ENCODE measurements at places on chromosomes 2 and 18. TPM values are rescaled to one million over a fixed set of nuclear protein-coding genes. Genes with fewer than 3 reads are reported as not detected.

DNA sequence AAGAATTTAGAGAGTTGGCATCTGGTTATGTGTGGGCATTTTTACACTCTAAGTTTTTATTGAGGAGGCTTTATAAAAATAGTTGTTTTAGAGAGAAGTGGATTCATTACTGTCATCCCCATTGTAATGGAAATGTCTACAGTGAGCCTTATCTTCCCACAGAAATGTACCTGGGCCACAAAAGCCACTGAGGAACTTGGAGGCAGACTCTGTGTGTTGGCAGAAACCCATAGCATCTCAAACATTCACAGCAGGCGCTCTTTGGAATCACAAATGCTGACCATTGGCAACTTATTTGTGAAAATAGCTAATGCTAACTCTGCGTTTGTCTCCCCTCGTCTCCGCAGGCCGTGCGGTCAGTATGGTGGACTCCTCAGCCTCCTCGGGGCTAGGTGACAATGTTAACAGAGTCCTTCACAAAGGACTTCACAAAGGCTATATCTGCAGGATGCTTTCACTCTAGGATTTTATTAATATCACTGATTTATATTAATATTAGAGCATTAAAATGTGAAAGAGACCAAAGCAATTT is 689.1 kb upstream of the POU3F3 start:
- no peak for DNase-seq
- H3K4me1 ChIP-seq = no peaks in the 10 kb centered on the region
- no peaks in the 10 kb centered on the region for H3K36me3 ChIP-seq
- H3K27ac ChIP-seq = no peak overlapping the region
- no peaks in the 10 kb centered on the region for H3K27me3 ChIP-seq
- no peak overlapping the region for H3K4me3 ChIP-seq

DNA sequence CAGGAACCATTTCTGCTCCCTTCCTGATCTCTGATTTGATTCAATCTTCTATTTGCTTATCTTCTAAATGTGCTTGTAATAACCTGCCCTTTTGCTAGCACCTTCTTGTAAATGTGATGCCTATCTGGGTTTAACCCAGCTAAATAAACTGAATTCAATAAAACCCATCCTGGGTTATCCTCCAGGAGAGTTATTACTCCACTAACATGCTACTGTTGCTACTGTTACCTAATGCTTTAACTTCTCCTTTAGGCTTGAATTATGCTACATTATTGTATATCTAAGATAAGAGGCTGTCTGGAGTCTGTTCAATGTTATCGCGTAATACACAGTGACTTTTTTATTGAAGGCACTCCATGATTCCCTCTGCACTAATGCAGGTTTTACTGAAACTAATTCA is 206.5 kb upstream of the CTAGE1 start:
- H3K4me1 ChIP-seq = no peaks in the 10 kb centered on the region
- DNase-seq = no peak
- no peak overlapping the region for H3K27ac ChIP-seq
- H3K27me3 ChIP-seq = peaks cover 2% of the 10 kb centered on the region

- DNase-seq = no peak
- no peaks in the 10 kb centered on the region for H3K4me1 ChIP-seq
- no peak overlapping the region for H3K4me3 ChIP-seq
These were observed 1088.1 kb downstream of the TSN start for GRCh38 chr2:122843503-122843902.

DNA sequence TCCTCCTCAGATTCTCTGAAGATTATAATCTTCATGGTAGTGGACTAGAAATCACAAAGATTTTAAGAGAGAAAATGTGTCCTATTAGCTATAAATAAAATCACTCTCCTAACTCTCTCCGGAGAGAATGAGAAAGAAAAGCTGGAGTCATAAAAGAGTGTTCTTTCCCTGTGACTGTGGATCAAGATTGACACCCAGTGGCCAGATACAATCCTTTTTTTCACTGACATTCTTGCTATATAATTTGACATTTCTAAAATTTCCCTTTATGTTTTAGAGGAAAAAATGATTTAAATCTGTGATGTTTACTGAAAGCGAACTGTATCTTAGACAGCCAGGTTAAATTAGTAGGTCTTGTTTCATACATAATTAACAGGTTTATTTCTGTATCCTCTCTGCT is 35.4 kb upstream of the LRP2 start:
- no peaks in the 10 kb centered on the region for H3K4me1 ChIP-seq
- DNase-seq = no peak
- H3K36me3 ChIP-seq = no peaks in the 10 kb centered on the region
- H3K27ac ChIP-seq = no peak overlapping the region

The CRYGC gene
- not detected for polyA plus RNA-seq

The SPP2 gene
- polyA plus RNA-seq = not detected

The DUSP19 gene
- 0.53 TPM for polyA plus RNA-seq

DNA sequence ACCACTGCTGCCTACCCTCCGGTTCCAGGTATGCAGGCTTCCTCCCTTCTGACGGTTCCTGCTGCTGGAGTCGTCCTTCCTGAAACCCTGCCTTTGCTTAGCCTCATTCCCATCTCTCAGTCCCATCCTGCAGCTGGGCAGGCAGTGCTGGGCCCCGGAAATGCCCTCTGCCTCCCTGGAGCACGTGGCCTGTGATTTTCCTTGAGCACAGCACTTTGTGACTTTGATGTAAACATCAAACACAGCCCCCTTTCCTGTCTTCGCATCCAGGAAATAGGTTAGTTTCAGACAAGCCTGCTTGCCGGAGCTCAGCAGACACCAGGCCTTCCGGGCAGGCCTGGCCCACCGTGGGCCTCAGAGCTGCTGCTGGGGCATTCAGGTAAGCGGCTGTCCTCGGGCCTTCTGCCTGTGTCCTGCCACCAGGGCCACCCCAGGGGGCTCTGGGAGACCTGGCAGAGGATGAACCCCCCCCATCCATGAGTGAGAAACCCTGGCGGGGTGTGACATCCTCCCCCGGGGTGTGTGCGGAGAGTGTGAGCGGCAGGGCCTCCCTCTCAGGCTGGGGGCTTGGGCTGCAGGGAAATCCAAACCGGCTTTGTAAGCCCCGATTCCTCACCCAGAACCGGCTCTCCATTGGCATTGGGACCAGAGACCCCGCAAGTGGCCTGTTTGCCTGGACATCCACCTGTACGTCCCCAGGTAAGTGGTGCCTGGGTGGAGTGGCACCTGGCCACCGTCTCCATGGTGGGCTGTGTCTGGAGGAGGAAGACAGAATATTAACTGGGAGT is at the start of gene ZAP70:
Gene ZAP70 (plus strand): TSS at position 281 of the 788 bp plus-strand sequence. CDS start 10,461 bp downstream, outside the sequence.
- DNase-seq = no peak
- no peaks in the 10 kb centered on the region for H3K4me1 ChIP-seq
- no peaks in the 10 kb centered on the region for H3K27me3 ChIP-seq
- no peak within 1 kb of the TSS for H3K27ac ChIP-seq

DNA sequence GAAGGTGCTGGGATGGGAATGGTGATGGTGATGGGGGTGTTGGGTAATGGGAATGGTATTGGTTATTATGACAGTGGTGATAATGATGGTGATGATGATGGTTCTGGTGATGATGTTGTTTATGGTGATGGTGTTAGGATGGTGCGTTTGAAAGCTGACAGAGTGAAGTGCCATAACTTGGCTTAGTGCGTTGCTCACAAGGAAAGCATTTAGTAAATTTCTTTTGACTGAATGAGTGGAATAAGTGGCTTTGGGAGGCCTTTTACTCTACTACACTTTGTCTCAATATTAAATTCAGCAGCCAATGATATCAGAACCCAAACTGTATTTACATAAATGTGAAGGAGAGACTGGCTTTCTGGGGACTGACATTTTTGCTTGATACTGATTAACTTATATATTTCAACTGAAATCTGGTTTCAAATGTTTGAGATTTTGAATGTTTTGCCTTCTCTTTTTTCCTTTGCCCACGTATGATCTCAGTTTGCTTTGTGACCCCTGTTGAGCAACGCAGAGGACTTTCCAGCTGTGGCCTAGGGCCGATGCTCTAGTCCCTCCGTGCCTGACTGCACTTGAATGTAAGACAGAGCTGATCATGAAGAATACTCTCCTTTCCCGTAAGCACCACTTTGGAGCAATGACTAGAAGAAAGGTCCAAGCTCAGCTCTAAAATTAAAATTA is 128.5 kb upstream of the SH3BP4 start:
- H3K27me3 ChIP-seq = no peaks in the 10 kb centered on the region
- no peaks in the 10 kb centered on the region for H3K36me3 ChIP-seq
- H3K4me3 ChIP-seq = no peak overlapping the region
- H3K27ac ChIP-seq = peak overlapping the region; percentile 90
- no peak for DNase-seq

The KIF5C gene
- polyA plus RNA-seq = not detected

DNA sequence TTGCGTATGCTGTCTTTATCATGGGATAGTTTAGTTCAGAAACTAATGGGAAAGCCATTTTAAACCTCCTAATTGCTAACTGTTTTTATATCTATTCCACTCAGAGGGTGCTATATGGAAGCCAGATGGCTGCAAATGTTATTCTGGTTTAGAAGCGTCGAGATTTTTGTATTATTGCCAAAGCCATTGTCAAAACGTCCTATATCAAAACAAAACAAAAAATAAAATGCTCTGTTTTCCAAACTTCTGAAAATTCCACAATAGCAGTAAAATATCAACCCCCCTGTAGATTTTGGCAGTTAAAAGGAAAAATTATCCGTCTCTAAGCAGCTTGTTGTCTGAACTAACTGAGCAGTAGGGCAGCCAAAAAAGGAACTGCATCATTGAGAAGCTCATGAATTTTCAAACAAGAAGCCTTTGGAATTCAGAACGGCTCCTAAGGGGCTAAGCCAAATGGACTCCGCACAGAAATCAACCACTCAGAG is 195.4 kb upstream of the CWC22 start:
- H3K4me1 ChIP-seq = no peaks in the 10 kb centered on the region
- no peak overlapping the region for H3K4me3 ChIP-seq
- no peak overlapping the region for H3K27ac ChIP-seq

GRCh38 chr2:99156891-99157290 is 2.1 kb downstream of the LIPT1 start:
- no peak overlapping the region for H3K27ac ChIP-seq
- no peak overlapping the region for H3K4me3 ChIP-seq
- no peak for DNase-seq
- H3K4me1 ChIP-seq = peaks cover 10% of the 10 kb centered on the region
- no peaks in the 10 kb centered on the region for H3K27me3 ChIP-seq

DNA sequence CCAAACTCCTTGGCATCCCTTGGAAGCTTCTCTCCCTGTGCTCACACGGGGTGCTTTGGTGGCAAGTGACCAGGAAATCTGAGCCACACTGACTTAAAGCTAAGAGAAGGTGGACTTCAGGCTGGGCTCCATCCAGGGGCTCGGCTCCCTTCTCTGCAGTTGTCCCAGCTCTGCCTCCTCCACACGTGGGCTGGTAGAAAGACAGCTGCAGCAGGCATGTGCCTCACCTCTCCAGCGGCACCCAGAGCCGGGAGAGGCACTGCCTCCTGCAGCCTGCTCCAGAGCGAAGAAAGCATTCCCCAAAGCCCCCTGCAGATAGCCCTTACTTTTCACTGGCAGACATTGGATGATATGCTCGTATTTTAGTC is 11.3 kb downstream of the KCNF1 start:
- DNase-seq = no peak
- no peak overlapping the region for H3K27ac ChIP-seq
- no peaks in the 10 kb centered on the region for H3K36me3 ChIP-seq
- H3K27me3 ChIP-seq = peaks cover 9% of the 10 kb centered on the region
- H3K4me1 ChIP-seq = no peaks in the 10 kb centered on the region
- no peak overlapping the region for H3K4me3 ChIP-seq

DNA sequence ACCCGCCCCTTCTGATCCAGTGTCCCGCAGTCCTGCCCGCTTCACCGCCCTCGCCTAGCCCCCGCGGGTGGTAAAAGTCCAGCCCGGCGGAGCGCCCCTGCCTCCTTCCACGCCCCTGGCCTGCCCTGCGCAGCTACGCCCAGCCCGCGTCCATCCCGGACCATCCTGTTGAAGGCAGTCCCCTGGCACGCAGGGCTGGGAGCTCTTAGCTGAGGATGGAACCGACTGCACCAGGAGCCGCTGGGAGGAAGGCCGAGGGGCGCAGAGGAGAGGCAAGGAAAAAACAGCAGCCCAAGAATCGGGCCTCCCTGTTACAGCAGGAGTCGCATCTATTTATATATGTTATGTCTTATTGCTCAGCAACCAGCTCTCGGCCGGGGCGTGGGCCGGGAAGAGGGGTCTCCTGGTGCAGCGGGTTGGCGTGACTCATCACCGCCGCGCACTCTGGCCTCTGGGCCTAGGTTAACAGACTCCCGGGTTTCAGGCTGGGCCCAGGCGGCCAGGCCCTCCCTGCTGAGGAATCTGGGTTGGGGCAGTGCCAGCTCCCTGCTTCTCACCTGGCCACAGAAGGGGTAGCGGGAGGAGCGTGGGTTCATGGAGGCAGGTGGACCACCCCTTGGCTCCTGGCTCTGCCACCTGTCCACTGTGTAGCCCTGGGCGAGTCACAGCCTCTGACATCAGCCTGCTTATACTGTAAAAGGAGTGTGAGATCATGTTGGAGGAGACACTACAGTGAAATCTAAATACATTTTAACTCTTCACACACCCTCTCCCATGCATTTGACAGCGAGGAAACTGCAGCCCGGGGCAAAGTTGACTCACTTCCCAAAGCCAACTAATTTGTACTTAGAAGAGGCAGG is 13.4 kb upstream of the MAP3K2 start:
- H3K4me3 ChIP-seq = no peak overlapping the region
- H3K27ac ChIP-seq = no peak overlapping the region
- DNase-seq = peak; percentile 12
- H3K36me3 ChIP-seq = no peaks in the 10 kb centered on the region
- no peaks in the 10 kb centered on the region for H3K27me3 ChIP-seq

DNA sequence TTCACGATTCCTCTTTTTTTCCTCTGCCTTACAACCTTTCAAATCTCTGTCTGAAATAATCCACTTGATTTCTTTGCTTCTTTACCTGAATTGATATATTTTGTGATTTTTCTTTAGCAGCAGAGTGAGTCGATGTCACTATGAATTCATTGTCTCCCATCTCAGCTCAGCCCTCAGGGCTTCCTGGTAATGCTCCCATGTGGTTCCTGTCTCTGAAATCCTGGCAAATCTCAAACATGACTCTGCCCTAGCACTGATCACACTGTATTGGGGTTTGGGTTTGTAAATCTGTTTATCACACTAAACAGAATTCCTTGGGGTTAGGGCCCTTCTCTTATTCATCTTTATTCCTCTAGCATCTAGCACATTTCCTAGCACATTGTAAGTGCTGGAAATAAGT is 43.0 kb upstream of the MSTN start:
- H3K27ac ChIP-seq = no peak overlapping the region
- H3K27me3 ChIP-seq = no peaks in the 10 kb centered on the region
- no peak overlapping the region for H3K4me3 ChIP-seq
- no peaks in the 10 kb centered on the region for H3K36me3 ChIP-seq
- H3K4me1 ChIP-seq = no peaks in the 10 kb centered on the region
- DNase-seq = no peak

The ERFE gene
- 0.48 TPM for polyA plus RNA-seq

The NCKAP5 gene
- polyA plus RNA-seq = 0.47 TPM

GRCh38 chr2:189437926-189438325 is 3.3 kb upstream of the WDR75 start:
- no peak overlapping the region for H3K27ac ChIP-seq
- peaks cover 16% of the 10 kb centered on the region for H3K4me1 ChIP-seq
- DNase-seq = no peak
- no peaks in the 10 kb centered on the region for H3K27me3 ChIP-seq
- H3K36me3 ChIP-seq = no peaks in the 10 kb centered on the region
